MM.1S (cell line): ENCODE measurements at places on chromosomes 12 and 14.

DNA sequence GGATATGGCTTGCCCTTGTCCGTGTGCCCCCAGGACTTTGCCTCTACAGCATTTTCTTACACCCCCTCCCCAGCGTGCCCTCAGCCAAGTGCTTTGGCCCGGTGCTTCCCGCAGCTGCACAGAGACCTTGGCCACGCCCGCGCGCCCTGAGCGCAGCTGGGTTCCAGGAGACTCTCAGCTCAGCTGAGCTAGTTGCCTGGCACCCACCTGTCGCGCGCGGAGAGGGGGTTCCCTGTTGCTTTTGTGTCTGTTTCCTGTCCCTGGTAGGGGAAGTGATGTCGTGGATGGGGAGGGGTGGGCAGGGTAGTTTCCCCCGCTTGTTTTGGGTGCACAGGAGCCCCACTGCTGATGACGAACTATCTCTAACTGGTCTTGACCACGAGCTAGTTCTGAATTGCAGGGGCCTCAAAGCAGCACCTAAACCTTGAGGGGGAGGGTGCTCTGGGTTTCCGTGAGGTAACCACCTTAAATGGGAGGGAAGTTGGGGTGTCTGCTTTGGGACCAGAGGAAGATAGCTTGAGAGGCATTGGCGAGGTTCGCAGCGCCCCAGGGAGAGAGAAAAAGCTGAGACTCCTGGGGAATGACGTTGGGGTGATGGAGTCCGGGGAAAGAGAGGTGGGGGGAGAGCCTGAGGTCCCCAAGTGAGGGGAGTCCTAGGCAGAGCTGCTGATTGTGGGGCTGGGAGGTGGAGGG, 1.5 kb downstream of the DIO3 start:
- no peak for DNase-seq

DNA sequence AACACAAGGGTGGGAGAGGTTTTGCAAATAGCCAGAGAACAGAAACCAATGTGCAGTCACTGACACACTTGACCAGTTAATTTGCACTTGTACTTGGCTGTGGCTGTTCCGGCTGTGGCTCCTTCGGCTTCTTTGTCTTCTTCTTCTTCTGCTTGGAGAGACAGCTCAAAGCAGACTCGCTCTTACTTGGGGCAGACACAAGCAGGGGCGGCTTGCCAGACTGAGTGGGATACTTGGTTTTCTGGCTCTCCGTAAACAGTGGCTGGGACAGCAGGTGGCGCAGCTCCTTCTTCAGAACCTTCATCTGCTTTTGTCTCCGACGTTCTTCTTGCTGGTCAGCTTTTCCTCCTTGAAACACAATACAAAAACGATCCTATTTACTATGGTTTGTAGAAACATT, 25.0 kb downstream of the OTUB2 start:
- DNase-seq, result no peak

DNA sequence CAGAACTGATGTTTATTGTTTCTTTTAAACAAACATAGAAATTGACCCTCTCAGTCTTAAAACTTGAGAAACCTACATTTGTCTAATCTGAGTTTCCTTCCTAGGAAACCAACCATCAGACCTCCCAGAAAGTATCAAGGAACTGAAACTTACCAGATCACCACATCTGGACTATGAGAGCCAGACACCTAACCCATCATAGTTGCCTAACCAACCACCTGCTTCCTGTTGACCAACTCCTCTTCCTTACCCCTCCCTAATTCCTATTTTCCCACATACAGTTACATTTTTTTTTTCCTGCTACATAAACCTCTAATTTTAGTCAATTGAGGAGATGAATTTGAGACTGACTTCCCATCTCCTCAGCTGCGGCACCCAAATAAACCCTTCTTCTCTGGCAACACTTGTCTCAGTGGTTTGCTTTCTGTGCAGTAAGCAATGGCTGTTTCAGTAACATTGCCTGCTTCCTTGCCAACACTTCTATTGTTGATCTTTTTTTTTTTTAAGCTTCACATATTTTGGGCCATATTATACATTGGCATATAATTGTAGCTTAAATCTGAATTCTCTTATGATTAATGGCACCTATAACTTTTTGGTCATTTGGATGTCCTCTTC, 34.3 kb downstream of the KLRD1 start:
- no peak for DNase-seq

GRCh38 chr14:68028075-68028474, 208.5 kb downstream of the RAD51B start:
- no peak for DNase-seq

DNA sequence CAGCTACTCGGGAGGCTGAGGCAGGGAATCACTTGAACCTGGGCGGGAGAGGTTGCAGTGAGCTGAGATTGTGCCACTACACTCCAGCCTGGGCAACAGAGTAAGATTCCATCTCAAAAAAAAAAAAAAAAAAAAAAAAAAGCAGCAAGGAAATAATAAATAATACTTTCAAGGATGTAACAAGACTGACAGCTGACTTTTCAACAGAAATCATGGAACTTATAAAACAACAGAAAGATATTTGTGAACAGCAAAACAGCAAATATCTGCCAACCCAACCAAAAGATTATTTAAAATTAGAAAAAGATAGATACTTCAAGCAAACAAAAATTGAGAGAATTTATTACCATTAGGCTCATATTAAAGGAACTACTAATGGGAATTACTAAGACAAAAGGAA, 115.1 kb downstream of the TSHR start:
- DNase-seq, result no peak

DNA sequence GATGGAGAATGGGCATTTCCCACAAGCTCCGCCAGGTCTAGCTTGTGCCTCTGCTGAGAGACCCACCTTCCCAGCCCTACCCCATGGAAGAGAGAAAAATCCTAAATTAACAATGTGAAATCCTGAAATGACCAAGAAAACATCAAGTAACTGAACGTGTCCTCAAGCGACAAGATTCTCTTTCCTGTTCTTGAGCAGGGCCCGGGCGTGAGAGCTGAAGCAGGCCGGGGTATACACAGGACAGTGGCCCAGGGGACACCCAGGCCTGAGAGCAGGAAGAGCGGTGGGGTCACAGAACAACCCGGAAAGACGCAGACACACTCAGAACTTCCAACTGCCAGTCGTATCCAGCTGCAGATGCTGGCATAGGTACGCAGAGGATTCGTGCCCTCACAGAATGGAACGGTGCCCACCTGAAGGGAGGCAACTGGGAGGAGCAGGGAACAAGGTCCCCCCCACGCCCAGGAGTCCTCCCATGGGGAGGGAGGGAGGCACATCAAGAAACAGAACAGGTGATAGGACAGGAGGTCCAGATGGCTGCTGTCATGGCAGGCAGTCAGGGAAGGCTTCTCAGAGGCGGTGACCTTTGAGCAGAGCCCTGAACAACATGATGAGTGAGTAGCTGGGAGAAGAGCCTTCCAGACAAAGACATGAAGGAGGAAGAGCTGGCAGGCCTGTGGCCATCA, 9.1 kb downstream of the RIMBP2 start:
- DNase-seq, result no peak

- DNase-seq, result no peak
Observed at GRCh38 chr14:50233951-50234250, 2.5 kb upstream of the SOS2 start.

DNA sequence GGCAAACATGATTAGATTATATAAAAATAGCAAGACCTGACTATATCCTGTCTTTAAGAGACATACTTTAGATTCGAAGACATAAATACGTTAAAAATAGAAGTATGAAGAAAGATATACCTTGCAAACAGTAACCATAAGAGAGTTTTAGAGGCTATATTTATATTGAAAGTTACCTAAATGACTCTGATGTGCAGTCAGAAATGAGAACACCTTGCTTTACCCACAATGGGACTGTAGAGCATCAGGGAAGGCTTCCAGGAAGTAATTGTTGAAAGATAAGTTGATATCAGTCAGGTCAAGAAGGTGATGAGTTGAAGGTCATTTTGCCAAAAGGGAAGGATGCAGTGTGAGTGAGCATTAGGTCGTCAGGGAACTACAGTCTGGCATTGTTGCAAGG, 110.2 kb downstream of the NEDD1 start:
- DNase-seq, result no peak

- no peak for DNase-seq
Observed at GRCh38 chr12:83183132-83183531, 496.4 kb downstream of the TMTC2 start.

DNA sequence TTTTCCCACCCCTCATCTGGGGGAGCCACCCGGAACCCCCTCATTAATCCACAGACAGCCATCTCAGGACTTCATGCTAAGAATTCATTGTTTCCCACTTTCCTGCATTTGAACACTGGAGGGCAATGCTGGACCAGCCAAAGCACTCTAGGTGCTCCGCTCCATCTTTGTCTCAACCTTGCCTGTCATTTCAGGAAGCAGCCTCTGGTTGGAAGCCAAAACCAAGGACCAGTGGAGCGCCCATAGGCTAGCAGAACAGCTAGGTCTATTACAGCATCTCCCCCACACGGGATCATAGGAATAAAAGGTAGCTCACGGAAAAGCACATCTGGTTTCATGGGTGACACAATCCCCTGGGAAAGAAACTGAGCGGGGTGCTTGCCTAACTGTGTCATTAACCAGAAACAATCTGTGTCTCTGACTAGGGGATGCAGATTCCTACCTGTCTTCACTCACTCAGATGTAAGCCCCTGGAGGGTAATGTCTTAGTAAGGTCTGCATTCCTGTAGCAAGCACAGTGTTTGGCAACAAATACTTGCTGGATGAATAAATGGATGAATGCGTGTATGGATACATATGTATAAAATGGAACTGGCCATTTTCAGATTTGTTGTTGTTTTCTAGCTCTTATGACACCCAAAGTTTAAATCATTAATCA, 197.0 kb downstream of the DAD1 start:
- peak; percentile 29 for DNase-seq

DNA sequence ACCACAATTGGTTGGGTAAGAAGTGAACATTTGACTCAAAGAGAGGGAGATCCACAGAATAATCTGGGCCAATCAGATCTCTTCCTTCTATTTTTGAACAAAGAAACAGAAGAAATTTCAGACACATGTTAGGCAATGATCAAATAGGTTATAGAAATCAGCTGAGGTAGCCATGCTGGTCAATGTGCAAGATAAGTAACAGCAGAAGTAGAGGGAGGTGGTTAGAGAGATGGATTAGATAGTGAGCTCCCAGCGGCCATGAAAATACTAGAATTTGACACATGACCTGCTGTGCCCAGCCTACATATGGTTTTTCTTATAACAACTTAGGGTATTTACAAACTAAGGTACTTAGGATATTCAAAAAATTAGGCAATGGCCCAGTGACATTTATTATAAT, 230.9 kb upstream of the ARID2 start:
- no peak for DNase-seq

GRCh38 chr14:102768223-102769048, 8.8 kb upstream of the TRAF3 start:
- no peak for DNase-seq

DNA sequence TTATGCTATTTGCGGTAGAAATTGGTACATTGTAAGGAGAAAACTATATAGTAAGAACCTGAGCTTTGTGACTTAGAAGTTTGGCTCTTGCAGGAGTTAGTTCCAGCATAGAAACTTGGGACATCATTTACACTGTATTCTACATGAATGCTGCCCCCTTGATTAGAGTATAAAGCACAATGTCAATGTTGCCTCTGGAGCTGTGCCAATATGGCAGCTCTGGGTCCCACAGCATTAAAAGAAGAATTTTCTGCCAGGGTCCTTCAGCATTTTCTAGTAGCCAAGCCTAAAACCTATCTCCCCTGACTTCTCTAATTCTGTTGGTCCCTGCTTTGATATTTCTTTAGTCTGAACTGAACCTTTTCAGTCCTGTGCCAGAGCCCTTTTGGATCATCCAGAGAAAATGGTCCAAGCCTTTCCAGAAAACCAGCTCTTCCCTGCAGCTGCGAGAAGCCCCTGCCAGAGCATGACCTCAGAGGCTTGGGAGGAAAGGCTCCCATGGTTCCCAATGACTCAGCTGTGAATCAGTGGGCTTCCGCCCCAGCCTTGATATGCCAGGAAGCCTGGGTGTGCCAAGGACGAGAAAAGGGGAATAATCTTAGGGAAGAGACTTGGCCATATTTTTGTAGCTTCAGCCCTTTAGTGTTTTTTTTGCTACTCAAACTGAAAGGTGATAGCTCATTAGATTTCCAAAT, 43.2 kb downstream of the PLEKHG7 start:
- no peak for DNase-seq

GRCh38 chr12:94844452-94844851, 159.0 kb downstream of the NDUFA12 start:
- no peak for DNase-seq
